ENCODE measurements at places on chromosomes 1 and 21.

GRCh38 chr1:31509124-31510072, 66.9 kb upstream of the TINAGL1 start:
- no peak for DNase-seq

DNA sequence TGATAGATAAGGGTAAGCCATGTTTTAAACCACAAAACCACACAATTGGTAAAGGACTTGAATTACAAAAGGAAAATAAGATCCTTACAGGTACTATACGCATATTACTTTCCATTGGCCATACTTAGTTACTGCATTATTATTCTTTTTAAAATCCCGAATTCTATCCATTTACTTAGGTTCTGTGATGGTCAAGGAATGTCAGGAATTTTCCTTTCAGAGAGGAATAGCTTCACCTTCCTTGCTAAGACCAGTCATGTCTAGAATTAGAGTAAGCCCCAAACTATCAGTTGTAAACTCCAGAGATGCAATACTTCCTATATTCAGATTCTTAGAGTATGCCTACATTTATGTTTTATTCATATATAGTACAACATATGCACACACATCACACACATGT, 13.7 kb downstream of the EFCAB7 start:
- DNase-seq: no peak

DNA sequence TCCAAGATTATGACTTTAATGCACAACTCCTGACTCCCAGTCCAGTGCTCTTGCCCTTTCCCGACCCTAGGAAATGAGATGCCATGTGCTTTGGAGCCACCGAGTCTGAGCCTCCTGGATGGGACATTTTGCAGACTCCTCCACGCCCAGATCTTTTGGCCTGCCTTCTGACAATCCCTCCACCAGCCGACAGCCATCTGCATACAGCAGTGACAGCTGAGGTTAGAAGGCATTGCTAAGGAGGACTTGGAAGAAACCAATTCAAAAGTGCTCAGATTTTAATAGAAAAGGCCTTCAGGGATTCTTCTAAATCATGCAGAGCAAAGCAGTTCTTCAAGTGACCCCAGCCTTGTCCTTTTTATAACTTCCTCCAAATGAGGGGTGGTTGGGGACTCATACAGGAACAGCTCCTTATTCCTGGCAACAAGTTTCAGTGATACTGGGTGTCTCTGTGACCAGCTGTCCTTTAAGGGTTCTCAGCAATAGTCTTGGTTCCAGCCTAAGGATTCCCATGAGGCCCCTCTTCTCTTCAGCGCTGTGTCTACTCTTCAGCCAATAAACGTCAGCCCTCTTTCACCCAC, 369.3 kb downstream of the PBX1 start:
- no peak for DNase-seq

GRCh38 chr1:42034426-42034825, 115.7 kb upstream of the HIVEP3 start:
- no peak for DNase-seq

- no peak for DNase-seq
These were observed 22.8 kb upstream of the RGS1 start for GRCh38 chr1:192552760-192553191.

- no peak for DNase-seq
These were observed 134.3 kb upstream of the ZBTB40 start for GRCh38 chr1:22317231-22317919.

- no peak for DNase-seq
These were observed 16.8 kb downstream of the LGR6 start for GRCh38 chr1:202210385-202210784.

- no peak for DNase-seq
These were observed 161.3 kb downstream of the TSEN15 start for GRCh38 chr1:184212649-184213314.

- DNase-seq: no peak
These were observed 23.7 kb downstream of the KCNJ15 start for GRCh38 chr21:38280454-38280853.

GRCh38 chr1:166999075-166999474, 10.0 kb downstream of the MAEL start:
- no peak for DNase-seq

- DNase-seq: no peak
These were observed 217.8 kb upstream of the HOOK1 start for GRCh38 chr1:59596956-59597355.

- DNase-seq: no peak
These were observed 80.5 kb downstream of the HSF2BP start for GRCh38 chr21:43578677-43579303.

DNA sequence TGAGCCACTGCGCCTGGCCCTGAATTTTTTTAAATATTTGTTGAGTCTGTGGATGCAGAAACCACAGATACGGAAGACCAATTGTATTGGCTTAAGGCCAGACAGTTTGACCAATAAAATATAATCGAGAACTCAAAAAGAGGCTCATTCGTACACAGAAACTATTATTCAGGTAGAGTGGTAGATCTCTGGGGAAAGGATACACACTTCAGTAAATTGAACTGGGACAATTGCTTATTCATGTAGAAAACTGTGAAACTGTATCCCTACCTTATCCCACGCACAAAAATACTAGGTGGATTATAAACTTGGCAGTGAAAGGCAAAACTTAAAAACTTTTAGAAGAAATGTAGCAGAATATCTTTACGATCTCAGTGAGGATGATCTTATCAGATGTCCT, 25.0 kb upstream of the SHE start:
- DNase-seq: no peak

GRCh38 chr1:39795651-39796050, 7.0 kb upstream of the BMP8B start:
- no peak for DNase-seq

DNA sequence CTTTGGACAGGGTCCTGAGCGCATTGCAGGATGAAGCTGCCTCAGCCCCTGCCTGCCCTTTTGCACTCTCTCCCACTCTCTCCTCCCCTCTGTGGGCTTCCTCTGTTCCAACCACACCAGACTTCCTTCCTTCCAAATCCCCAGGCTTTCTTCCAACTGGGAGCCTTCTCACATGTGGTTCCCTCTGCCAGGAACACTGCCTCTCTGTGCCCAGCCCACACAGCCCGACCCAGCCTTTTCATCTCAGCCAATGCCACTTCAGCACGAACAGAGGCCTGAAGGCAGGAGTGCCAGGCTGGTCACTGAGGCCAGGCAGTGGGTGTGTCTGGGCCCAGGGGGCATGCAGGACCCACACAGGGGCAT, 5.9 kb downstream of the SELENON start:
- DNase-seq: no peak

DNA sequence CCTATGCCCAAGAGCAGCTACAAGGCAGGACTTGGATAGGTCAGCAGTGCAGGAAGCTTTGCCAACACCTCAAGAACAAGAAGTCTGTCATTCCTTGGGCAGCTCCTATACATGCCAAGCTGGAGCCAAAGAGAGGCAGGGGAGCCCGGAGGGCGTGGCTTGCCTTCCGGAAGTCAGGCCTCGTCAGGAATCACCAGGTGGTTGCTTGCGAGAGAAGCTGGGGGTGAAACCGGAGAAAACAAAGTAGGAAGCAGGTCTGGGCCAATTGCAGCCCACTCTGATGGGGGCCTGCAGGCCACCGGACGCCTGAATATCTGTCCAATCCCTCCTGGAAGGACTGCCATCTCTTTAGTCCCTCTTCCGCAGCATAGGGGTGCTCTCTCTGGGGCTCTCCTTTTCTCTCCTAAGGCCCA, 794 bp upstream of the FAM76A start:
- no peak for DNase-seq

GRCh38 chr1:24414775-24415333, 748 bp upstream of the NIPAL3 start:
- no peak for DNase-seq

All from activated CD4-positive, alpha-beta T cell treated with anti-CD3 and anti-CD28 coated beads, Interleukin-2, amount 50 U/mL, for 1 hour (primary cell).